ENCODE measurements at places on chromosomes 4 and X.

GRCh38 chrX:73944563-73944908 is 359.4 kb upstream of the ZCCHC13 start:
- no peak for DNase-seq

DNA sequence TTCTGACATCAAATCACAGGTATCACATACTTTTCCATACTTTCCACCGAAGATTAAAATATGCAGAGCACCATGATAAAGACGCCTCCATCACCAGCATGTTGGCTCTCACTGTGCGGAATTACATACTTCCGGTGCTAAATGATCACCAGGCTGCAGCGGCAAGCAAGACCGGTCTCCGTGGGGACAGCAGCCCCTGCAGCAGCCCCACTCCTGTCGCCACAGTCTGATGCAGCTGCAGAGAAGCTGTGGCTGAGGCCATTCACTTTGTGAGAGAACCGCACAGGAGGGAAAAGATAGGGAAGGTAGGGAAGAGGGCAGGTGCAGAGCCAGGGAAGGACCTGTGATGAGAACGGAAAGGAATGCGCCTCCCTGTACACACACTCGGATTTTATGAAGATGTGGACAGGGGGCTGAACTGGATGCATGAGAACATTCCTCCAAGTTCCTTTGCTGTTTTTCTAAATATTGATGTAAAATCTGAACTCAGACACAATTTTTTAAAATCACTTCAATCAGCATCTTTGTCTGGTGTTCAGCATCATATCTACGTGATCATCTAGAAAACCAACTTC is 38.3 kb downstream of the AFAP1 start:
- no peak for DNase-seq

DNA sequence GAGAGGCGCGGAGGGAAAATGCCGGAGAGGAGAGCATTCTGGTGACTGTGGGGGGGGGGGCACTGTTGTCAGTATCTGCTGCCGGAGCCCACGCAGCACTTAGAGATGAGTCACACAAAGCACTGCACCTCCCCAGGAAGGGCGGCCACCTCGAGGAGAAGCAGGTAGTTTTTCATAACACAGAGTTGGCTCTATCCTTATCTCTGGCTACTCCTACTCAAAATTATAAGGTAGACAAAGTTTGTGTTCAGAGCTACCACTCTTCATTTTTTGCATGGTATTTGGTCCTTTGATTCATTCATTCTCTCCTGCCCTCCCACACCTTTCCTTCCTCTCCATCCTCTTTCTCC is 76.2 kb upstream of the SCOC start:
- no peak for DNase-seq

- DNase-seq, result peak; percentile 26
Observed at GRCh38 chr4:39044956-39045826, 13.0 kb upstream of the TMEM156 start.

- no peak for DNase-seq
Observed at GRCh38 chr4:184899261-184900134, 73.7 kb upstream of the ACSL1 start.

GRCh38 chr4:94897023-94897422 is 139.3 kb downstream of the BMPR1B start:
- peak; percentile 10 for DNase-seq

DNA sequence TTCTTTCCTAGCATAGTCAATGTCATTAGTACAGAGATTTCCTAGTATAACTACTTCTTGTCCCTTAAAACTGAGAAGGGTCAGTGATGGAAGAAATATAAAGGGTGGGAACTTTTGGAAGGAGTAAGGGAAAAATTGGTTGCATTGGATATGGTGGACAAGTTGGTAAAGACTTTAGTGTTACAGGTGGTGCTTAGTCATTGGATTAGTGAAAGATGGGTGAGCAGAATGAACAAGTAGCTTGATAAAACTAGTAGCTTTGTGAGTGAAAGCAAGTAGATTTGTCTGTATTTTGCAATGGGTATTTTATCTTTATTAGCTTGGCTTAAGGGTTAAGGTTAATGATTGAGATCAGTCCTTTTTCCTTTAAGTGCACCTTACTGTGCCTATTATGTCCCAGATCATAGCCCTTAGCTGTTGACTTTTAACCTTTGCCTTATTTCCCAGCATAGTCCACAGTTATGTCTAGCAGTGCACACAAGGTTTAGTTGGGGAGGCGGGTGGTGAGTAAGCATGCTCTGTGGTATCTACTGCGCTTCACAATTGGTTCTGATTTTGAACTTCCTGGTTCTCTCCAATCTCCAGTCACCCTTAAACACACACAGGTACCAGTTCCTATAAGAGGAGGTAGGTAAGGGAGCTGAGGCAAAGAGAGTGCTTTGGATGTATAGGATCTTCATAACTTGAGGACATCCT is 9.5 kb downstream of the WDR44 start:
- peak; percentile 8 for DNase-seq

- DNase-seq, result no peak
Observed at GRCh38 chr4:89157488-89158024, 46.2 kb downstream of the TIGD2 start.

DNA sequence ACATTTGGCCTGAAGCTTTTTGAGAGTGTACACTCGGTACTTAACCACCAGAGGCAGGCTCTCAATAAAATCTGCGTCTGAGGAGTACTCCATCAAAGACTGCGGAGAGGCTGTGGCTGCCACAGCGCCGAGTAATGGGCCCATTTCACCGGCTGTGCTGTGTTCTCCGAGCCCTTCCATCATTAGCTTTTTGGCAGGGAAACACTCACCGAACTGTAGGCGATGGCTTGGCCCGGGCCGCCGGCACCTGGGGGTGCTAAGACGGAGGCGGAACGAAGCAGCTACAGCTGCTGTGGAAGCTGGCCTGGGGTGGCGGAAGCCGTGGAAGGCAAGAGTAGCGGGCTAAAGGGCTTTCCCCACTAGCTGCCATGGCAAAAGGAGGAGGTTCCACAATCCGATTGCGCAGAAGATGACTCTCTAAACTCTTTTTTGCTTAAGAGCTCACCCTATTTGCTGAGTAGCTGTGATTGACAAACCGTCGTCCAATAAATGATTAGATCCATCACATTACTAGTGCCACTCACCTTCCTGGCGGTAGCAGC is 48.5 kb upstream of the PABPC1L2A start:
- no peak for DNase-seq

DNA sequence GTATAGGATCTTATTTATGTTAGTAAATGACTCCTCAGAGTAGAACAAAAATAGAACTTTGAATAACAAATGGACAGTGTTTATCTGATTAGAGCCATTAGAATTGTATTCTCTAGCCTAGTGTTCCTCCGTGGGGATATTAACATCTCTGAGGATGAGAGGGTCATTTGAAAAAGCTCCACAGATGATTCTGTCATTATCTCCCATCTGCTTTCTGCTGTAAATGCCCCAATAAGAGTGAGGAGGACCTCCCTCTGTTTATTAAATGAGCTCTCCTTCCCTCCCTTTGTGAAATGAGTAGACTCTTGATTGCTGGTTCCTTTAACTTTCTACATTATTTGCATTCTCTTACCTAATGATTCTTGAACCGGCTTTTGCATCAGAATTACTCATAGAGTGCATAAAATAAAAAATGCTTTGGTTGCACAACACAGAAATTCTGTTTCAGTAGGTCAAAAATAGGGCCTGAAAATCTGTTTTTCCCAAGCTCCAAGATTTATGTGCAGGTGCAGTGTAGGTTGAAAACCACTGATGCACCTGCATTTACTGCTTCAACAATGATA is 18.0 kb downstream of the GC start:
- no peak for DNase-seq

DNA sequence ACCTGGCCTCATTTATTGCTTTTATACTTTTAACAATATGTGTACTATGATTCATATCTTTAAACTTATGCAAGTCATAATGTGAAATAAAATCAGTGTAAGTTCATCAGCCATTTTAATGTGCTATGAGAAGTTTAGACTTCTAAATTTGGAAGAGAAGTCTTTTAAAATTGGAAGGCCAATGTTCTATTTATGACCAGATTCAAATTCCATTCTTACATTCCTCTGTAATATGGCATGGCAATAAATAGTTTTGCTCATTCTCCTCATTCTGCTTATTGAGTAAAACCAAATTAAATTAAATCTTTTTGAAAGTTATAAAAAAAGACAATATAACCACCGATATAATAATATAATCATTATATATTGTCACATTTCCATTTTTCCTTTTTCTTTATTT is 126.2 kb downstream of the SORBS2 start:
- DNase-seq, result no peak

- DNase-seq, result no peak
Observed at GRCh38 chrX:70405003-70405402, 18.1 kb upstream of the GDPD2 start.

GRCh38 chr4:14841801-14842768 is 160.2 kb upstream of the CPEB2 start:
- DNase-seq, result no peak

- no peak for DNase-seq
Observed at GRCh38 chr4:170012629-170012958, 13.6 kb downstream of the MFAP3L start.

DNA sequence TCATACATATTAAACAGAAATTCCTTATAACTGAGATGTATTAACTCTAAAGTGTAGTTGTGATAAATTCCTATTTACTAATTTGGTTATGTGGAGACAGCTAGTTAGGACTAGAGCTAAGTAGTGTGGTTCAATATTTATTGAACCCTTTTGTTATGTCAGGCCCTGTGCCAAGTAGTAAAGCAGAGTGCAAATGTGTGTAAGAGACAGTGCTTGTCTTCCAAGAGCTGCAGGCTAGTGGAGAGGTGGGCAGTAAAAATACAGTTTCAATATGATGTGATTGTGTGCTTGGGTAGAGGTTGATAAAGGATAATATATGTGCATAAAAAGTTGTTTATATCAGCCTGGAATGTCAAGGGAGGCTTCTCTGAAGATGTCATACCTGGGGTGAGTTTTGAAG is 80.0 kb downstream of the TBC1D19 start:
- no peak for DNase-seq

DNA sequence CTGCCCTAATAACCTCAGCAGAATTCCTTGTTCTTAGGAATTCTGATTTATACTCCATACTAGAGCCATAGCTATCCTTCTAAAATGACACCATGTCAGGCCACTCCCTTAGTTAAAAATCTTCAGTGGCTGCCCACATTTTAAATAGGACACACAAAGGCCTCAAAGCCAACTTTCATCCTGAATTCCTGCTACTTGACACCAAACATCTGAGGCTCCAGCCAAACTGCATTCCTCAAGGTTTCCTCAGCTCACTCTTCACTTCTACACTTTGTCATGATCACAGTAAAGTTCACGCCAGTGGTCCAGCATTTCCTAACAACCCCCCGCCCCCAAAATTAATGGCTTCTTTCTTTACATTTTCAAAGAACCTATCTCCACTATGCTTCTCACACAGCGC is 124.3 kb downstream of the ADGRA3 start:
- DNase-seq, result no peak

- no peak for DNase-seq
Observed at GRCh38 chr4:575281-576141, 584 bp downstream of the TMEM271 start.

- DNase-seq, result no peak
Observed at GRCh38 chrX:110308220-110308619, 9.7 kb downstream of the AMMECR1 start.

DNA sequence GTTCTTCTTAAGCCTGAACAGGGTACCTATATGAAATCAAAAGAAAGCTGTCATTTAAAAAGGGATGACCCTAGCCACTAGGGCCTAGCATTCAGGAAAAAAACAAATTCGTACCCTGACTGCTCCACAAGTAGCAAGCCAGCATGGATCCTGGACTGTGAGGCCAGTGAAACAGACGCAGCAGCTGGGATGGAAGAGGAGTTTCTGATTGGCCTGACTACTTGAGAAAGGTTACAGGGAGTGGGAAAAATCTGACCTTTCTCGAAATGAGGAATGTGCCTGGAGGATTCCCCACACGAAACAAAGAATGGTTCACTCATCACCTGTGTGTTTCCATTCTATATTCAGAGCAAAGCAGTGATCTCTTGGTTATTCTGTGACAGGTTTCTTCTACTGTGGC is 87.6 kb upstream of the JADE1 start:
- DNase-seq, result no peak

DNA sequence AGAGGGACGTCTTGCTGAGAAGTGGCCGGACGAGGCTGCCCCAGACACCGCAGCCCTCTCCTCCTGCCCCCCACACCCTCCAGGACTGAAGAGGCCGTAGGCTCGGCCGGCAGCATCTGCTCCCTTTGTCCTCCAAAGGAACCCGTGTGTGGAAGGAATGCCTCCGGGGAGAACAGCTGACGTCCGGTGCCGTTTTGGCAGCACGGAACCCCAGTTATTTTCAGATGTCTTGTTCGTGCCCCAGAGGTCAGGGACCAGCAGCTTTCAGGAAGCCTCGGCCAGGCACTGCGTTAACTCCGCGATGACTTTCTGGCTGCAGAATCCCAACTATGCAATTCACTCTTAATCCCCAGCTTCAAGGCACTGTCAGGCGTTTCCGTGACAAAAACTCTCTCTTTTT is 10.9 kb upstream of the PPP2R3B start:
- no peak for DNase-seq

- no peak for DNase-seq
Observed at GRCh38 chrX:10414862-10415261, 205.5 kb downstream of the MID1 start.

- DNase-seq, result no peak
Observed at GRCh38 chrX:14616301-14616700, 87.0 kb downstream of the GLRA2 start.

- DNase-seq, result no peak
Observed at GRCh38 chr4:38046727-38047489, 86.7 kb downstream of the PTTG2 start.

DNA sequence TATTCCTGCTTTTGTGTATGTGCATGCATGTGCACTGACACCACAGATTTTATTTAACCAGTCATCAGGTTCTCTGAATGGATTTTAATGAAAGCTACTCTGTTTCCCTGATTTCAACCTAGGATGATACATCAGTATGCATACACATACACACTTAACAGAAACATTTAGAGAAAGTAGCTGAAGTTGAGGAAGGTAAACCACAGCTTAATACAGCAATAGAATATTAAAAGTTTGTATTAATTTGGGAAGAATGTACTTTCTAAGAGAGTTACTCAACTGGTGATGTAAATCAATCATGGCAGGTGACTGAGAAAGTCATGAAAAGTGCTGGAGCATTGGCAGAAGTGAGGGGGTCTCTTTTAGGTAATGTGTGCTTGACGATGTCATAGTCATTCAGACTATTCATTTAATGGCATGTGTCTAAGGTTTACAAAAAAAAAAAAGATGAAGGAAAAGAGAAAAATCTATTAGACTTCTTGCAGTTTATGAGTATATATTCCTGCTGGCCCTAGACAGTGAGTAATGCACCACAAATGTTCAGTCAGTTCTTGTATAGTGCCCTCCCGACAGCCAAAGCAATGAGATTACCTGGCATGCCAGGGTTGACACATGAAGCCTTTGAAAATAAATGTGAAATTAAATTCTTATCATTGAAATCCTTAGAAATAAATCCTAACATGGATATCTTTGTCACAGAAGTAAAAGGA is 187.6 kb downstream of the RAPGEF2 start:
- no peak for DNase-seq

GRCh38 chrX:106201502-106202178 is 33.5 kb downstream of the PWWP3B start:
- DNase-seq, result no peak

DNA sequence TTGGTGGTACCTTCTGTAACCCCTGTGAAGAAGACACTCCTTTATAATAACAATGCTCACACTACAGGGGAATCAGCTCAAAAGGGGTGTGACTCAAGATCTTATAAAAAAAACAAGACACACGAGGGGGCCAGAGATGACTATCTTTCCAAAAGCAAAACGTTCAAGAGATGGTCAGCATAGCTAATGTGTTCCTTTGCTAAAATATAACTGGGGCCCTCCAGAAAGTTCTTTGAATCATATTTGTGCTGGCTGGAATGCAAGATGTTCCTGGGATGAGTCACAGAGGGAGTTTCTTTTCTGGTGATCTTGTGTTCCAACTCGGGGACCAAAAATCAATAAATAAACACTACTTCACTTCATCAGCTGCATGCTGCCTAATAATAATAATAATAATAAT is 46.5 kb downstream of the RAI2 start:
- no peak for DNase-seq
